ENCODE measurements at places on chromosomes 1 and 21.
A peak's percentile ranks its signal among the peaks of the same experiment; 100 is the strongest.

- no peak for DNase-seq
Observed at GRCh38 chr1:47659146-47659545, 221.3 kb downstream of the FOXD2 start.

GRCh38 chr1:47694011-47694890 lies 256.4 kb downstream of the FOXD2 start:
- DNase-seq = no peak

DNA sequence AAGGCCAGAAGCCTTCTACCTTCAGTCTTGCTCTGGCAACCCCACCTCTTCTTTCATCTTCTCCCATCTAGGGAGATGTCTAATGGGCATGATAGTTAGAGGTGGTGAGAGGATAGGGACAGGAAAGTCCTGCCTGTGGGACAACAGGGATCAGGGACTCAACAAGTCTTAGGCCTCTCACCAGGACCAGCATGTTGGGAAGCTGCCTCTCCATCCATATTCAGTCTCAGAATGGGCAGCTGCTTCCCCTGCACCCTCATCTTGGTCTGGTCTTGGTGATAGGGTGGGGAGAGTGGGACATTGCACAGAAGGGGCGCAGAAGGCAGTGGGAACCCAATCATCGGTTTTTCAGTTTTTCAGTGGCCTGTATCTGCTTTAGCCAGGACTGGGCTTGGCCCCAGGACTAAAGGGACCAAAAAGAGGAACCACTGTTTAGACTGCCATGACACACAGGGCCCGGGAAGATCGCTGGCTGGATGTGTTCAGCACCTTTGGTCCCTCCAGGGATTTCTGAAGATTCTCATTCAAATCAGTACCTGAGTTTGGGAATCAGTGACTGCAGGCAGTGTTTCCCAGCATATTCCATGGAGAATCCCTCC lies 12.7 kb downstream of the RHEX start:
- DNase-seq = no peak

GRCh38 chr1:197859024-197859423 lies 43.4 kb upstream of the C1orf53 start:
- no peak for DNase-seq

DNA sequence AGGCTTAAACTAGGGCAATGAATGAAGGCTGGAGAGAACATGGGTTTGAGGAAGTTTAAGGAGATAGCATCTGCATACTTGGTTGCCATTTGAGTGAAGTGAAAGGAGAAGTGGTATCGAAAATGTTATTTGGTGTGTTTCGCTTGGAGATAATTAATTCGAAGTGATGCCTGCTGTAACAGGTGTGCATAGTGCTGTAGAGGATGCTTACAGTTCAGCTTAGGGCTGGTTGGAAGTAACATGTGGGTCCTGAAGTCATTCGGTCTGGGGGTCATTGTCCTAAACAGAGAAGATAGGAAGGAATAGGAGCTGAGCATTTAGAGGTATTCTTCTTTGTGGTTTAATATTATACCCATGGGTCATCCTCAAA lies 301 bp upstream of the NUDT17 start:
- DNase-seq = no peak

GRCh38 chr1:207964195-207964966 lies 53.5 kb upstream of the CD34 start:
- DNase-seq = no peak

DNA sequence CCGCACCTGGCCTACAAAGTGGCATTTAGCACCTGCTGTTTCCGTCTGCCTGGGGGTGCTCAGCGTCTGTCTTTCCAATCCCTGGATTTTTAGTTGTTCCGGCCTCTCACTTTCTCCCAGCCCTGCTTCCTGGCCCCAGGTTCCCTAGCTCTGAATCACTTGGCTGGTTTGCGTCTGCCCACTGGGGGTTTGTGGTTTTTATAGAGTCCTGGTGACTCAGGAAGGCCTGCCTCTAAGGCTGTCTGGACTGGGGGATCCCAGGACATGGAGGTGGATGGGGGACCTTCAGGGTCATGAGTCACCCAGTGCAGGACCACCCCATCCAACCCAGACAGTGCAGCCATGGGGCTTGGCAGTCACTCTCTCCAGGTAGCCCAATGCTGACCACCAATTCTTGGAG lies 53.5 kb downstream of the MRPL37 start:
- DNase-seq = no peak

DNA sequence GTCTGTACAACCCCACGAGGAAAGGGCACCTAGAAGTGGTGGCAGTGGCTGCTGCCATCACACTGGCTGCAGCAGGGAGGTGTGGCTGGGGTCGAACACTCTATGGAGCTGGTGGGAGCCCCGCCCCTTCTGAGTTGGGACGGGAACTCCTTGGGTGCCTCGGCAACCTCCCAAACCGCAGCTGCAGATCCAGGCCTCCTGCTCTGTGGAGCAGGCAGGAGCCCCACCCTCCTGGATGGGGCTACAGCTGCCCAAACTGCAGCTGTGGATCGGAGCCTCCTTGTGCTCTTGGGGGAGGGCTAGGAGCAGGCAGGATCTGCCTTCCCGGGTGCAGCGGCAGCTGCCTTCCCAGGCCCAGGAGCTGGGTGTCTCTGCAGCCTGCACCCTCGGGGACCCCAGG lies 38.9 kb upstream of the TARDBP start:
- no peak for DNase-seq

DNA sequence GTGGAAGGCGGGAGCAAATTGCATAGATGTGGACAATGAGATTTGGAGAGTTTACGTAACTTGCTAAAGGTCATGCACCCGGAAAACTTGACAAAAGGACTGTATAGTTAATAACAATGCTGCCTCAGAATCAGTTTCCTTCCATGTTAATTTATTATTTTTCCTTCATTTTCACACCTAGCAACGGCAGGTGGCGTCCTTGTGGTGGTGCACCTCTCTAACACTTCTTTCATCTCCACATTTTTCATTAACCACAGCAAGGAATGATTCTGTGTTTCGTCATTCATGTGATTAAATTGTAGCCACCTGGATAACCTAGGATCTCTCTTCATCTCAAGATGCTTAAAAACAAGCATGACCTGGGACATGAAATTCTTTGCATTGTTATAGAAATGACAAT lies 2133.0 kb downstream of the NCAM2 start:
- no peak for DNase-seq

GRCh38 chr1:226558036-226558650 lies 9.6 kb downstream of the STUM start:
- no peak for DNase-seq

DNA sequence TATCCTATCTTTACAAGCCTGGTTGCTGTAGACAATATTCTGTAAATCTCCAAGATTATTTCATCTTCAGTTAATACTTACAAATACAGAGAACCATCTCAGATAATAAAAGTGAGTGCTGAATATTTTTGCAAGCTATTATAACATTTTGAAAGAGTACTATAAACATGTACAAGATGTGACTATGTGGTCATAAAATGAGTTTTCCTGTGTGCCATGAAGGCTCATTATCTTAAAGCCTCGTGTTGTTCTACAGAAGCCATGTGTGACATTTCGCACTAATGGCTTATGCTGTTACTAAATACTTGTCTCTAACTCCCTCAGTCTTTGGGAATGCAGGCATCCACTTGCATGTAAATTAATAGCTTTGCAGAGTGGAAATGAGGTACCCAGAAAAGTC lies 48.3 kb downstream of the SAMSN1 start:
- DNase-seq = no peak

- DNase-seq = no peak
Observed at GRCh38 chr21:44687671-44688070, 5.7 kb upstream of the KRTAP12-1 start.

DNA sequence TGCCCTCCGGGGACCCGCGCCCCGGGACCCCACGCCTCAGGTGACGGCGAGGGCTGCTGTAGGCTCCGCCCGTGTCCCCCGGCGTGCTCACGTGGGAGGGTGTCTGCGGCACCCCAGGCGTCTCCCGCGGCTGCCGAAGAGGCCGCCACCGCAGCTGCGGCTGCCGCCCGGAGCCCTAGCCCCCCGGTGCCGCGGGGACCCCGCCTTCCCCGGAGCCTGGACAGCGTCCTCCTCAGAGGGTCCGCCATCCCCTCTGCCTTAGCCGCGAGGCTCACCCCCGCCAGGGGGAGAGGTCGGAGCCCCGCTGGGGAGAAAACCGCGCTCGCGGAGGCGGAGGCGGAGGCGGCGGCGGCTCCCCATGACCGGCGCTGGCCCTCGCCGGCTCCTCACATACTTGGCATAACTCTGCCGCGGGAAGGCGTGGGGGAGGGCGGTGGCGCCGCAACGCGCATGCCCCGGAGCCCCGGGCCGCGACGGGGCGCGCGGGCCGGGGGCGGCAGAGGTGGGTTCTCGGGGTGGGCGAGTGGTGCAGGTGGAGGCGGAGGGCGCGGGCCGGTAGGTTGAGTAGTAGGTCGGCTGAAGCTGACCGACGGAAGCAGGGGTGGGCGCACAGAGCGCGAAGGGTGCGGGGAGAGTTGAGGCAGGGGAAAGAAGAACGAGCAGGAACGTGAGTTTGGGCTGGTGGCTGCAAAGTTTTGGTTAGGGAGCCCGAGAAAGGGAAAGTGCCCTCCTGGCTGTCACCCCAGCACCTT lies 700 bp upstream of the SYDE2 start:
- peak; percentile 62 for DNase-seq

DNA sequence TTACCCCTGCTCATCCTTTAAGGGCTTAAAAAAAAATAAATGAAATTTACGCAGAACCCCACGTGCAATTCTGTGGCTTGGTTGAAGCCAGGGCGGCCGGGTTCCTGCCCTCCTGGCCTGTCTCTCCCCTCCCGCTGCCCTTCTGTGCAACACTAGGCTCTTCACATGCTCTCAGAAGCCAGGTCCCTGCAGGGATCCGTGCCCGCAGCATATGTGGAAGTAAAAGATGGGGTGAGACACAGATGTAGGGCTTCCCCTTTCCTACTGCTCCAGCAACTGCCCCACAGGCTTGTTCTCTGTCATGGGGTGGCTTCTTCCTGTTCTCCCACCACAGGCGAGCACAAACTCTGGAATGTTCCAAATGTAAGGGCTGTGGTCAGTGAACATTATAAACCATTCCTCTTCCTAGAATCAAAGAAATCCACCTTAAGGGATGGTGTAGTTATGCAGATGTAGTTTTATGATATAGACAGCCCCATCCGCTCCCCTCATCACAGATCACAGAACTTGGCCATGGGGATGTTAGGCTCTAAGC lies 535.4 kb downstream of the KIF26B start:
- no peak for DNase-seq

GRCh38 chr1:245673881-245674414 lies 519.2 kb downstream of the KIF26B start:
- DNase-seq = no peak

GRCh38 chr1:115364046-115364779 lies 26.2 kb upstream of the NGF start:
- no peak for DNase-seq

DNA sequence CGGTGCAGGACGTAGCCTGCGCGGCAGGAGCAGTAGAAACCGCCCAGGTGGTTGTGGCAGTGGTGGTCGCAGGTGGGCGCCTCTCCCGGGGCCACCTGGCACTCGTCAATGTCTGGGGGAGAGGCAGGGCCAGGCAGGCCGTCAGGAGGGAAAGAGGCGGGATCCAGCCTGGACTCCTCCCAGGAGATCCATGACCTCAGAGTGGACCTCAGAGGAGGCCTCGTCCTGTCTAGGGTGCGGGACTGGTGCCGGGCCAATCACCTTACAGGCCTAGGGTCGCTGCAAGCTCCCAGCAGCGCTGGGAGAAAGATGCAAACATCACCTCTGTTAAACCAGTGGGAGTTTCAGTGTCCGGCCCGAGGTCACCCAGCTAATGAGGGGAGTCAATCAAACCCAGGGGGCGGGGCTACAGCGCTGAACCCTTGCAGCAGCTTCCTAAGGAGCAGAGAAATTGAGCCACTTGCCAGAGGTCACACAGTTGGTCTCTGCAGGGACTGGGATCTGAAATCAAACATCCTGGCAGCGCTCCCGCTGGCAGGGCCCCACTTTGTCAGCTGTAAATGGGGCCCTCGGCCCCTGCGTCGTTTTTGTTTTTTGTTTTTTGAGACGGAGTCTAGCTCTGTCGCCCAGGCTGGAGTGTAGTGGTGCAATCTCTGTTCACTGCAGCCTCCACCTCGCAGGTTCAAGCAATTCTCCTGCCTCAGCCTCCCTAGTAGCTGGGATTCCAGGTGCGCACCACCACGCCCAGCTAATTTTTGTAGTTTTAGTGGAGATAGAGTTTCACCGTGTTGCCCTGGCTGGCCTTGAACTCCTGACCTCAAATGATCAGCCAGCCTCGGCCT lies 1.4 kb downstream of the MASP2 start:
- DNase-seq = no peak

- no peak for DNase-seq
Observed at GRCh38 chr1:234769986-234770795, 160.2 kb upstream of the IRF2BP2 start.
